ENCODE measurements at places on chromosomes 16 and 17.

GRCh38 chr17:31061678-31062077 is 33.1 kb upstream of the NF1 start:
- no peak for DNase-seq

DNA sequence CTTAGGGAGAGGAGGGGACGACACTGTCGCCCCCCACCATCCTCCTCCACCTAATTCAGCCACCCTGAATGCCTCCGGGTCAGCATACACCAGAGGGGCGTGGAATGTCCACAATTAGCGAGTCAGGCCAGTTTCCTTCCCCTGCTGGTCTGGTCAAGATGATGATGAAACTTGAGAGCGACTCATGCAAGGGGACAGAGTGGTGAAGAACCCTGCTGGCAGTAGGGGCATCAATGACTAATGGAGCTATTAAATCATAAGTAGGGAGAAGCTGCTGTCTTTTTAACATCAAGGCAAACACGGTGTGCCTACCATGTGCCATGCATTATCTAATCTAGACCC is 7.2 kb downstream of the SPACA3 start:
- DNase-seq = no peak

- no peak for DNase-seq
Observed at GRCh38 chr16:24140730-24141129, 115.4 kb upstream of the CACNG3 start.

DNA sequence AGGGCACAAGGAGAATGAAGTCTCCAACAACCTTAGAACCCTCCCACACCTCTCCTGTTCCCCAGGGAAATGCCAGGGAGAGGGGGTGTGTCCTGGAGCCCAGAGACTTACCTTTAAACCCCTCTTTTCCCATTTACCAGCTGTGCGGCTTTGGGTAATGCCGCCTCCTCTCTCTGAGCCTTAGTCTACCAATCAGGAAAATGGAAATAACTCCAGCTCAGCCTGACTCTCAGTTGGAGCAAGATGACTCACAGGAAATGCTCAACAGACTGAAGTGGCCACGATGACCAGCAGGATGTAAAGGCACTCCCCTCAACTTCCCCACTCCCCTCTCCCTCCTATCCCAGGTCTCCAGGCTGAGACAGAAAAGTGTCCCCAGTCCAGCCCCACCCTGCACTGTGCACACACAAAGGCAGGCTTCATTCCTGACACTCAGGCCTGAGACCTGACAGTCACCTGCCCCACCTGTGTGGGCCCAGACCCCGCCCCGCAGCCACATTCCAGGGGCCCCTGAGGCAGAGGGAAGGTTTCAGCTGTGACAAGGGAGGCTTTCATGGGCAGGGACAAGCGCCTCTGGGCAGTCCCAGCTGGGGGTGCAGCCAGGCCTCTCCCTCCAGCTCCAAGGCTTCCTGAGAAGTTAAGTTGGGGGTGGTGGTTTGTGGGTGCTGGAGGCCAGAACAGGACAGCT is 3.0 kb upstream of the KRT15 start:
- peak; percentile 88 for DNase-seq

- DNase-seq = no peak
Observed at GRCh38 chr16:49464877-49465504, 91.4 kb downstream of the C16orf78 start.

DNA sequence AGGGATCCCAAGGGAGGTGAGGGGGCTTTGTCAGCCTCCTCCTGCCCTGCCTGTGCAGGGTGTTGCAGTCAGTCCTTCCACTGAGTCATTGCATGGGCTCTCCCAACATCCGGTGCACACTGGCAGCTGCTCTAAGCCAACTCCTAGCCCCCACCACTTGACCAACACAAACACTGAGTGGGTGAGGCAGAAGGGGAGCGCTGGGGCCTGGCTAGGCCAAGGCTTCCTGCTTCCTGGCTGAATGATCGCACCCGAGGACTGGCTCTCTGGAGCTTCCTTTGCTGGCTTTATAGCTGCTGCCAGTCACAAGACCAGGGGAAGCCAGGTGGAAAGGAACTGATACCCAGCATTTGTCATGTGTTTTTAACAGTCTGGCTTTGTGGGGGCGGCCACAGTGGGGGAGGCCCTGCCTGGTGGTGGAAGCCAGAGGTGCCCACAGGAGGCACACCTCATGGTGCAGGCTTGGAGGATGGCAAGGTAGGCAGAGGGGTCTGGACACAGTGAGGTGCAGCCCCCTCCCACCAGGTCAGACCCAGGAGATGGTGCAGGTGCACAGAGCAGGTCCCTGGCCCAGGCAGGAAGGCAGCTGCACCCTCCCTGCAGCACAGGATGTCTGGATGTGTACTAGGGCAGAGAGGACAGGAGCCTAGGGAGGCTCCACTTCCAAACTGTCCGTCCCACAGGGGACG is 6.8 kb downstream of the MPG start:
- peak; percentile 98 for DNase-seq

DNA sequence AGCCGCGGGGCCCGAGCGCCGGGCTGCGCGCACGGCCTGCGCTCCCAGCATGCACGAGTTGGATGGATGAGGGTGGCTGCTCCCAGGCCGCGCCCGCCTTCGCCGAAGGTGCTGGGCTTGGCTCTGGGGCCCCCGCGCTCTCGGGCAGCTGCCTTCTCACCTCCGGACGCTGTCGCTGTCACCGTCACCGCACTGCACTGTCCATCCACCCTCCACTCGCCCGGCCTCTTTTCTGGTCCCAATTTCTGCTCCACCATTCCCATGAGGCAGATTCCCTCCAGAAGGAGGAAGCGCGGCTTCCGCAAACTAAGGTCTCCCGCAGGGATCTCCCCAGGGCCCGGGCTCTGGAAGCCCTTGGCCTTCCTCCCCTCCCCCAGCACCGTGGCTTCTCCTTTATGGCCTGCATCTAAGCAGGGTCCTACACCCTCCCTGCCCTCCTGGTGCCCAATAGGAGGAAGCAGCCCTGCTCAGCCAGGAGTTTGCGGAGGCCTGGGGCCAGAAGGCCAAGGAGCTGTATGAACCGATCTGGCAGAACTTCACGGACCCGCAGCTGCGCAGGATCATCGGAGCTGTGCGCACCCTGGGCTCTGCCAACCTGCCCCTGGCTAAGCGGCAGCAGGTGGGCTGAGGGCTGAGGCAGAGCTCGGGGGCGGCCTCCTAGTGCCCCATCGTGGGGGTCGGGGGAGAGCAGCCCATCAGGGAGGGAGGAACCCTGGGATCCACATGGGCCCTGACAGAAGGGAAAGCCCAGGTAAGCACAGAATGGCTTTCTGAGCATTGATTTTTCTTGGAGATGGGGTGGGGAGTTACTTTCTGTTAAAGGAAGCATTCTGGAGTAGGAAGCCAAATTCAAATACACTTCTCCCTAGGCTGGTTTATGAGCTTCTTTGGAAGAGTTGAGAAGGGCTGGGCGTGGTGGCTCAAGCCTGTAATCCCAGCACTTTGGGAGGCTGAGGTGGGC is 899 bp downstream of the ACE start:
- DNase-seq = no peak
